ENCODE measurements at places on chromosomes 2 and 18. TPM values are rescaled to one million over a fixed set of nuclear protein-coding genes. Genes with fewer than 3 reads are reported as not detected.

GRCh38 chr2:60499651-60500265 is 53.7 kb downstream of the BCL11A start:
- peak; percentile 72 for DNase-seq
- H3K36me3 ChIP-seq, result no peaks in the 10 kb centered on the region
- no peaks in the 10 kb centered on the region for H3K4me1 ChIP-seq
- no peak overlapping the region for H3K4me3 ChIP-seq

DNA sequence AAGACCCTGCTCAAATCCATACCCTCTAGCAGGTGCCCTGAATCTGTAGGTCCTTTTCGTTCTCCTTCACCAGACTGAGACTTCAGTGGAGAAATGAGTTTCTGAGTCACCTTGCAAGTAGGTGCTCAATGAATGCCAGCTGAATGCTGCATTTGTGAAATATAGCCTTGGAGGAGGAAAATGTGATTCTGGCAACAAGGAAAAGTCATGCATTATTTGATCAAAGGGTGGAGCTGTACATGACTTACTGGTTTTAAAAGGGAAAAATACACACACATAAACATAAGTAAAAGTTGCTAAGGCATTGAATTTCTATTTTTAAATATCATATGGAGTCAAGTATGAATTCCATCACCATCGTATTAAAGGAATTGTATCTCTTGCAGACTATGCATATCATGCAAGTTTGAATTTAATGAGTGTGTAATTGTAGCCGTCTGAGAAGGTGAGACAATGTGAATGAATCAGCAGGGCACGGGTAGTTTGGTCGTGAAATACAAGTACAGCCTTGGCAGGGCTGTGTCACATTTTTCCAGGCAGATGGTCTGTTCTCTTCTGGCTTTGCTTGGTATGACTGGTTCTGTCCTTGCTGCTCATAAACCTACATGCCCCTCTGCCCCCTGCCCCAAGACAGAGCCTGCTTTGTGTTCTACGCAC is 160.8 kb downstream of the COL6A3 start:
- H3K4me3 ChIP-seq, result no peak overlapping the region
- no peaks in the 10 kb centered on the region for H3K36me3 ChIP-seq
- peaks cover 12% of the 10 kb centered on the region for H3K4me1 ChIP-seq
- no peak overlapping the region for H3K27ac ChIP-seq

GRCh38 chr18:58473071-58473470 is 155.8 kb downstream of the ALPK2 start:
- H3K27me3 ChIP-seq, result peaks cover 10% of the 10 kb centered on the region
- H3K36me3 ChIP-seq, result no peaks in the 10 kb centered on the region
- H3K27ac ChIP-seq, result no peak overlapping the region
- H3K4me1 ChIP-seq, result no peaks in the 10 kb centered on the region
- no peak for DNase-seq
- H3K4me3 ChIP-seq, result no peak overlapping the region

GRCh38 chr18:78639006-78639950 is 340.3 kb upstream of the SALL3 start:
- H3K27ac ChIP-seq, result no peak overlapping the region
- no peaks in the 10 kb centered on the region for H3K4me1 ChIP-seq
- no peak for DNase-seq
- no peak overlapping the region for H3K4me3 ChIP-seq
- no peaks in the 10 kb centered on the region for H3K27me3 ChIP-seq

GRCh38 chr18:51716277-51716676 is 518.8 kb upstream of the MEX3C start:
- H3K27me3 ChIP-seq, result no peaks in the 10 kb centered on the region
- no peak overlapping the region for H3K27ac ChIP-seq
- H3K4me3 ChIP-seq, result no peak overlapping the region
- H3K36me3 ChIP-seq, result no peaks in the 10 kb centered on the region
- DNase-seq, result no peak
- no peaks in the 10 kb centered on the region for H3K4me1 ChIP-seq

GRCh38 chr2:164515734-164516133 is 105.5 kb downstream of the GRB14 start:
- no peaks in the 10 kb centered on the region for H3K27me3 ChIP-seq
- no peaks in the 10 kb centered on the region for H3K36me3 ChIP-seq
- no peak overlapping the region for H3K27ac ChIP-seq

GRCh38 chr2:196413821-196414274 is 225.7 kb upstream of the CCDC150 start:
- peaks cover 25% of the 10 kb centered on the region for H3K4me1 ChIP-seq
- no peaks in the 10 kb centered on the region for H3K36me3 ChIP-seq
- no peak overlapping the region for H3K4me3 ChIP-seq
- H3K27me3 ChIP-seq, result no peaks in the 10 kb centered on the region
- DNase-seq, result peak; percentile 70
- H3K27ac ChIP-seq, result peak overlapping the region; percentile 30

- no peak for DNase-seq
- no peaks in the 10 kb centered on the region for H3K4me1 ChIP-seq
- no peak overlapping the region for H3K27ac ChIP-seq
- no peak overlapping the region for H3K4me3 ChIP-seq
- no peaks in the 10 kb centered on the region for H3K27me3 ChIP-seq
- no peaks in the 10 kb centered on the region for H3K36me3 ChIP-seq
These were observed 306.6 kb downstream of the MYCN start for GRCh38 chr2:16246911-16247310.

- no peak for DNase-seq
- no peaks in the 10 kb centered on the region for H3K36me3 ChIP-seq
- H3K27ac ChIP-seq, result no peak overlapping the region
- H3K4me1 ChIP-seq, result no peaks in the 10 kb centered on the region
These were observed 33.9 kb downstream of the LAMA3 start for GRCh38 chr18:23723121-23723520.

DNA sequence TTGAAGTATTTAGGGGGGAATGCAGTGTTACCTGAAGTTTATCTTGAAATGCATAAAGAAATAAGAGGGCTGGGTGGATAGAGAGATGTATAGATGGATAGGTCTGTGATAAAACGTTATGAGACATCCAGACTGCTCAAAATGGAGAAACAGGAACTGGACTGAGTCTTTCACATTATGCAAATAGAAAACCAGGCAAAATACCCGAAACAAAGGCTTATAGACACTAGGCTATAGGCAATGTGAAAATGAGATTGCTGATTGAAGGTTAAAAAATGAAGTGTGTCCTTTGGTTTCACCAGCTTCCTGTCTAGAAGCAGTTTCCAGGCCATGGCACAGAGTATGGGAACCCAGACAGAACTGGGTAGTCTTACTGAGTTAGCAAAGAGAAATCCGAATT is 24.9 kb upstream of the SLC3A1 start:
- no peak overlapping the region for H3K4me3 ChIP-seq
- peaks cover 4% of the 10 kb centered on the region for H3K27me3 ChIP-seq
- no peak for DNase-seq
- peaks cover 5% of the 10 kb centered on the region for H3K4me1 ChIP-seq
- H3K27ac ChIP-seq, result no peak overlapping the region
- no peaks in the 10 kb centered on the region for H3K36me3 ChIP-seq

GRCh38 chr2:238101891-238102841 is 2.0 kb downstream of the ESPNL start:
- H3K36me3 ChIP-seq, result no peaks in the 10 kb centered on the region
- peaks cover 16% of the 10 kb centered on the region for H3K4me1 ChIP-seq
- H3K27ac ChIP-seq, result no peak overlapping the region
- no peak overlapping the region for H3K4me3 ChIP-seq
- no peak for DNase-seq
- H3K27me3 ChIP-seq, result no peaks in the 10 kb centered on the region

GRCh38 chr2:231530099-231531011 is at the start of gene NMUR1:
Gene NMUR1, minus strand, starts transcription at chr2:231530445. Its CDS starts 84 bp downstream, at chr2:231530361.
- peaks cover 30% of the 10 kb centered on the region for H3K27me3 ChIP-seq
- no peaks in the 10 kb centered on the region for H3K36me3 ChIP-seq
- peak; percentile 95 for DNase-seq

- H3K27me3 ChIP-seq, result no peaks in the 10 kb centered on the region
- peak overlapping the region; percentile 80 for H3K4me3 ChIP-seq
- peaks cover 67% of the 10 kb centered on the region for H3K4me1 ChIP-seq
- peak overlapping the region; percentile 100 for H3K27ac ChIP-seq
- peaks cover 26% of the 10 kb centered on the region for H3K36me3 ChIP-seq
These were observed 5.2 kb downstream of the ZFP36L2 start for GRCh38 chr2:43221124-43221762.

DNA sequence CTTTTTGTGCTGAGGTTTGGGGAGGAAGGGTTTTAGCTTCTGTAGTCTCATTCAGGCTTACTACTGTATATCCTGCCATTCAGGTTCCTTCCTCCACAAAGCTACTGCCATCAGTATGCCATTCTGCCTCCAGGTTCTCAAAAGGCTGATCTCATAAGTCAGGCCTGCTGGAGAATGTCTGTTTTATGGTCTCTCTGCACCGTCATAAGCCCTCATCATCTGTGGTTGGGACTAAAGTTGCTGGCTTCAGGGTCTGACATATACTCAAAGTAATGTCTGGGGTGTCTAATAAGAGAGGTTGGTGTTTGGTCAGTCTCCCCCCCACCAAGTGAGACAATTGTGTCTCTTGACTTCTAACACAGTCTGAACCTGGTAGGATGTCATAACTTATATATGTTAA is 36.2 kb upstream of the CCBE1 start:
- no peak overlapping the region for H3K27ac ChIP-seq
- no peaks in the 10 kb centered on the region for H3K27me3 ChIP-seq
- H3K4me1 ChIP-seq, result no peaks in the 10 kb centered on the region
- H3K4me3 ChIP-seq, result no peak overlapping the region

GRCh38 chr2:181122601-181123000 is 142.2 kb downstream of the UBE2E3 start:
- no peak for DNase-seq
- no peaks in the 10 kb centered on the region for H3K4me1 ChIP-seq
- H3K4me3 ChIP-seq, result no peak overlapping the region

DNA sequence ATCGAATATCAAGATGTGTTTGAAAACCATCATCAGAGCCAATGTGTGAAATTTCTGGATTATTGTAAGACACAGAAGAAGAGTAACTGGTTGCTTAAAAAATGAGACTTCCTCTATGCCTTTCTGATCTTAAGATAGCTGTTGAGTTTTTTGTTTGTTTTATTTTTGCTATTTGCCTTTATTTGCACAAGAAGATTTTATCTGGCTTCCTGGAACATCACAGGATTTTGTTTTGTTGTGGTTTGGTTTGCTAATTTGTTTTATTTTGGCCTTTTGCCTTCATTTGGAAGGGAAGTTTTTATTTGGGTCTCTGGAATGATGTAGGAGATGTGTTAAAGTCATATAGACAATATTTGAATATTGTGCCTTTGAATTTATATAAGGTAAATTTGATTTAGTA is 3.9 kb upstream of the CYTIP start:
- no peaks in the 10 kb centered on the region for H3K27me3 ChIP-seq
- no peak for DNase-seq
- H3K4me3 ChIP-seq, result no peak overlapping the region
- peak overlapping the region; percentile 18 for H3K27ac ChIP-seq

- peak overlapping the region; percentile 94 for H3K4me3 ChIP-seq
- peaks cover 51% of the 10 kb centered on the region for H3K4me1 ChIP-seq
- DNase-seq, result no peak
- peak overlapping the region; percentile 98 for H3K27ac ChIP-seq
These were observed 1.4 kb downstream of the RAB1A start for GRCh38 chr2:65128297-65129190.

DNA sequence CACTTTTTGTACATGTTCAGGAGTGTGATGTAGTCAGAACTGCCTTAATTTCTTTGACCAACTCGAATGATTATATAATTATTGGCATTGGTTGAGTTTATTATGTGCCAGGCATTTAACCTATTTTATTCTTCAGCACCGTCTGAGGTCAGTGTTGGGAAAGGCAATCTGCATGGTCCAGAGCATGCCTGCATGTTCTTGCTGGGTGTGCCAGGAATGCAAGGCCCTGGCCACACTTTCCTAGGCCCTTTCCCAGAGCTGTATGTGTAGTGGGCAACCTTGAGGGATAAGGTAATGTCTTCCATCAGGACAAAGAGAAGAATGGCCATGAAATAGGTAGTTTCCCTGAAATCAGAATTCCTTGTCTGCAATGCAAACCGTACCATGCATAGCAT is 9.7 kb upstream of the SNRNP200 start:
- H3K4me3 ChIP-seq, result no peak overlapping the region
- no peaks in the 10 kb centered on the region for H3K36me3 ChIP-seq
- H3K27me3 ChIP-seq, result no peaks in the 10 kb centered on the region
- DNase-seq, result no peak

GRCh38 chr2:230602562-230603230 is 109.9 kb upstream of the CAB39 start:
- H3K36me3 ChIP-seq, result no peaks in the 10 kb centered on the region
- DNase-seq, result peak; percentile 91
- H3K27me3 ChIP-seq, result no peaks in the 10 kb centered on the region
- peak overlapping the region; percentile 81 for H3K27ac ChIP-seq

DNA sequence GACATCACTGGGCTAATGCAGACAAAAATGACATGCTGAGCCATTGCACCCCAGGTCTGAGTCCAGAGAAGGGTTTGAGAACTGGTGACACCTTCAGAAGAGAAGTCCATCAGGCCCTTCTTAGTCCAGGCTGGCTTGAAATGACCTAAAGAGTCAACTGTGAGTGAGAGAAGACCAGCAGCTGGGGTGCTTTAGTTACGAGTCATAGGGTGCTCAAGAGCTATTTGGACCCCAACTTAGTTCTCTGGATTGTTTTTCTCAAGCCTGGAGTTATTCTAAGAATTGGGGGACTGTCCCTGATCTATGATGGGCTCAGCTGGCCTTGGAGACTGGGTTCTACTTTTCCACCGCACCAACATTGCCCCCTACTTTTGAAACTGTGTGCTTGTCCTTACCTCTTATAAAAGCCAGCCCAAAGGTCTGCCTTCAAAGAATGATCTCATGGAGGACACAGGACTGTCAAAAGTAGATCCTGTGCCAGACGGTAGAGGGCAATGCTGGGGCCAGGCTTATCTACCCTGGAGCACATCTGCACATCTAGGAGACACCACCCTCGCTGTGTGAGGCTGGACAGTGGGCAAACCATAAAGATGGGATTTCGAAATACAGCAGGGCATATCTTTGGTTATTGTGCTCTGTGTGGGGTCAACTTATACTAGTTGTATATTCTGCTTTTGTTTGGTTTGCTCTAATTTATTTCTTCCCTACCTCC is 333.0 kb upstream of the SLC14A2 start:
- no peak overlapping the region for H3K27ac ChIP-seq
- no peaks in the 10 kb centered on the region for H3K4me1 ChIP-seq
- H3K27me3 ChIP-seq, result no peaks in the 10 kb centered on the region

GRCh38 chr2:134109725-134110124 is 144.1 kb upstream of the MGAT5 start:
- no peaks in the 10 kb centered on the region for H3K27me3 ChIP-seq
- H3K36me3 ChIP-seq, result no peaks in the 10 kb centered on the region
- no peak overlapping the region for H3K4me3 ChIP-seq

- no peak overlapping the region for H3K27ac ChIP-seq
- H3K4me1 ChIP-seq, result no peaks in the 10 kb centered on the region
- DNase-seq, result no peak
These were observed 79.9 kb downstream of the MYO5B start for GRCh38 chr18:50115095-50115494.

The HS1BP3 gene
- total RNA-seq, result 21.1 TPM

The CYP27C1 gene
- 0.19 TPM for total RNA-seq

The GPR39 gene
- not detected for total RNA-seq

The SLC30A3 gene
- 0.34 TPM for total RNA-seq

The BMPR2 gene
- total RNA-seq, result 53.1 TPM

The RMC1 gene
- 43.6 TPM for total RNA-seq

The BAZ2B gene
- total RNA-seq, result 127 TPM

The GRB14 gene
- total RNA-seq, result 2.2 TPM

The DSG1 gene
- total RNA-seq, result not detected

The MYO5B gene
- total RNA-seq, result 3.2 TPM

The ADI1 gene
- total RNA-seq, result 106 TPM

The WDR43 gene
- total RNA-seq, result 40.5 TPM

Measured in spleen (tissue), 13 donors.